Left hindlimb (tissue), 1 donor: ENCODE measurements at places on chromosomes 6 and 20.

DNA sequence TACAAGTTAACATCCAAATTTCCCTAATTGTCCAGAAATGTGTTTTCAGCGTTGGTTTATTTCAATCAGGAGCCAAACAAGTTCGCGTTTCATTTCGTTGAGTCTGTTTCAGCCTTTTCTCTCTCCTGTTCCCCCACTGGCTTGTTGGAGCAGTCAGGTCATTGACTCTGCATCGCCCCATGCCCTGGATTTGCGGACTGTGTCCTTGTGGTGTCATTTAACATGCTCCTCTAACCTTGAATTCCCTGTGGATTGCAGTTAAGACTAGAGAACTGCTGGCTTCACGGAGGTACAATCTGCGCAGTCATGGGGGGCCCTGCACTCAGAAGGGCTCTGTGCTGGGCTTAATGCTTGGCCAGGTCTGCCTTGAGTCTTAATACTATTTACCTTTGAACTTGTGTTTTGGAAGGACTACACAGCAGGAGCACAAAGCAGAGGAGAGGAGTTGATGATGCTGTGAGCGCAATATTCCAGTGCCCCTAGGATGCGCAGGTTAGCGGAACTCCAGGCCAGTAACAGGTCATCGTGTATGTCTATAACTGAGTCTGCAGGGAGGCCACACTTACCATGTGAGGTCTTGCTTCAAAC is 5.5 kb upstream of the TBC1D32 start:
- DNase-seq: no peak

DNA sequence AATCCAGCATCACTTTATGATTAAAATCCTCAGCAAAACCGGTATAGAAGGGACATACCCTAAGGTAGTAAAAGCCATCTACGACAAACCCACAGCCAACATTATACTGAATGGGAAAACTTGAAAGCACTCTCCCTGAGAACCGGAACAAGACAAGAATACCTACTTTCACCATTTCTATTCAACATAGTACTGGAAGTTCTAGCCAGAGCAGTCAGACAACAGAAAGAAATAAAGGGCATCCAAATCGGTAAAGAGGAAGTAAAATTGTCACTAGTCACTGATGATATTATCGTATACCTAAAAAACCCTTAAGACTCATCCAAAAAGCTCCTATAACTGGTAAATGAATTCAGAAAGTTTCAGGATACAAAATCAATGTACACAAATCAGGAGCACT is 33.3 kb downstream of the BLOC1S5 start:
- no peak for DNase-seq

GRCh38 chr6:117338567-117338966 is 73.2 kb downstream of the VGLL2 start:
- no peak for DNase-seq

DNA sequence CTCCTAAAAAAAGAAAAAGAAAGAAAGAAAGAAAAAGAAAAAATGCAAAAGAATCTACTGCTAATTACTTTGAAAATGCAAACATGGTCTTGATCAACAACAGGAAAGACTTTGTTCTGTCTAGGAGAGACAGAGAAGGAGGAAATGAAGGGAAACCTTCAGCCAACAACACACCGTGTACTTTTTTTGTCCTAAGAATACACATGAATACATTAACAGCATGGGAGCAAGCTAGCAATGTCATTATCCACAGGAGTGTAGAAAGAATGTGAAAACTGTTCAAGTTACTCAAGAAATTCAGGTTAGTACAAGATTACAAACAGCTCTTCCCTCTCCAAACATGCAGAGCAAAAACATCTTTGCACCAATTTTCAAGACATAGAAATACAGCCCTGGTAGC is 326.3 kb downstream of the UBE3D start:
- DNase-seq: no peak

DNA sequence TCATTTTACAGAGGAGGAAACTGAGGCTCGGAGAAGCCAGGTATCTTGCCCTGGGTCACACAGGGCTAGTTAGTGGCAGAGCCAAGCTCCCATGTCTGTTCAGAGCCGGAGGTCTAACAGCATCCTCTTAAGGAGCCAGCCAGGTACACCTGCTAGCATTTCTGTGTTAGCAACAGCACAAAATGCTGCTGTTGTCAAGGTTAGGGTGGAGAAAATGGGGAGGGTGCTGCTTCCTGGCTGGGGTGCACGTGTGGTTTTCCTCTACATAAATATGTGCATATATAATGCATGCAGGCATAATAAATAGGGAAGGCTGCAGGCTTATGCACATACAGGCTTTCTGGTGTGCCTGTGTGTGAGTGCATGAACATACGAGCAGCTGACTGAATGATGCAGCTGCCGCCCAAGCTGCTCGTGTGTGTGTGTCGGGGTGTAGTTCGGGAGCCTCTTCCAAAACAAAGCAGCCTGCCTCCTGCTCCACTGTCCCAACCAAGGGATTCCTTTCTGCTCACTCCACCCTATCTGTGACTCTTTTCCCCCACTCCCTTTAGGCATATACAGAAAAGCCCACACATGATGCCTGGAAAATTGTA is 86.6 kb downstream of the CD40 start:
- no peak for DNase-seq

DNA sequence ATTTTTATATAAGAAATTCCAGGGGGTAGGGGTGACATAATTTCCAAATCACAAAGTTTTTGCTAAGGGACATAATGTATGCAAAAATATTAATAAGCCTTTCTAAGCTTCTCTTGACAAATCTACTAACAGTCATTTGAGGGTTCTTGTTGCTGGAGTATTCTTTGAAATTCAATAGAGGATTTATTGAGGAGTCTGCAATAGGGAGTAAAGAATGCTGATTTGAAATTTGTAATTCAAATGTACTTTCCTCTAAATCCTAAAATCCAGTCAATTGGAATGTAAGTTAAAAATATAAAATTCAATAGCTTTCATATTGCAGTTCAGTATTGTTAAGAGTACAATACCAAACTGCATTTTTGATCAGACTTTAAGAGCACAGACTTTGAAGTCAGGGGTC is 17.1 kb upstream of the LCA5 start:
- DNase-seq: no peak

- DNase-seq: no peak
These were observed 298.1 kb upstream of the CDYL start for GRCh38 chr6:4478098-4478497.

DNA sequence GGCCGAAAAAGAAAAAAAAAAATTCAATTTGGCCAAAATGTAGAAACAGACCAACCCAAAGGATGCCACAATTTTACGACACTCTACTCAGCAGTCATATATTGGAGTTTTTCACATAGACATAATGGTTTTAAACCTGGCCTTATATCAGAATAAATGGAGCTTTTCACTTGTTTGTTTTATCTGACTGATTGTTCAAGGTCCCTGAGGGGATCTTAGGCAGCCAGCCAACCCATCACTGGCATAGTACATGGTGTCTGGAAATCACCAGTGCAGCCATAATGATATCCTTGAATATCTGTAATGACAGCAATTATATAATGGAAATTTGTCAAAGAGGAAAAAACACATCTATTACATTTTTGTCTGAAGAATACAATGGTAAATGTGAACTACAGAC is 96.9 kb downstream of the PRSS35 start:
- no peak for DNase-seq

GRCh38 chr20:2103461-2104153 is 2.0 kb downstream of the STK35 start:
- DNase-seq: no peak

- DNase-seq: no peak
These were observed 177.8 kb upstream of the PLCB4 start for GRCh38 chr20:8891039-8891438.

- DNase-seq: no peak
These were observed 49.9 kb upstream of the TMEM30A start for GRCh38 chr6:75334266-75335040.
